ENCODE measurements at places on chromosomes 2 and 18.

- no peak for DNase-seq
These were observed 21.8 kb downstream of the PDE1A start for GRCh38 chr2:182404975-182405561.

DNA sequence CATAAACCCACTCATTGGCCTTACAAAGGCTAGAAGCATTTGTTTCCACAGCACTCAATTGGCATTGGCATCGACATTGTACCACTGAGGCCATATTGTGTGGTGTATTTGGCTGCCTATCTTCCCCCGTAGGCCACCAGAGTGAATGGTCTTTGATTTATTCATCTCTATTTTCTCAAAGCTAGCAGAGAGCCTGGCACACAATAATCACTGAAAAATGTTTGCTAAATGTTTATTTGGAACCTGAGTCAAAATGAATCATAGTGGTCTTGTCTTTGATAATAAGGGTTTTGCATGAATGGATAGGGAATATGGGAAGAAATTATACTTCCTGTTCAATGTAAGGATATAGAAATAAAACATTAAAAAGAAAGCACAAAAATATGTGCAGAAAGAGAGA is 107.3 kb upstream of the SLC8A1 start:
- no peak for DNase-seq

DNA sequence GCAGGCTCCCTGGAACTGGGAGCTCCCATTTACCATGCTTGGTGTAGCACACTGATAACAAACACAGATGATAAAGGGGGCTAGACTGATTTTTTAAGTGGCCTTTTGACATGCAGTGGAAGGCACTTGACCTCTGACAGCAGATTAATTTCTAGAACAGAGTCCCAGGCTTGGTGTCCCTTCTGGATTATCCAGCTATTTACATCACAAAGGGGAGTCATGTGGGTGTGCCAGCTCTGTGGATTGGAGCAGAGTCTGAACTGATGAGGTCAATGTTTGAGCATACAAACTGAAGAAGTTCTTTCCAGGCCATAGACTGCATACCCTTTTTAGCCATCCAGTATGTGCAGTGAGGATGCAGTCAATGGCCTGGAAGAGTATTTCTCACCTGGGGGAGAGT is 31.5 kb upstream of the SIX2 start:
- DNase-seq, result no peak

GRCh38 chr2:136932700-136933099 is 167.4 kb downstream of the THSD7B start:
- DNase-seq, result peak; percentile 9

- no peak for DNase-seq
These were observed 100.6 kb upstream of the ST3GAL5 start for GRCh38 chr2:85989288-85989865.

GRCh38 chr2:68721482-68722101 is 13.0 kb upstream of the ARHGAP25 start:
- no peak for DNase-seq
